ENCODE measurements at places on chromosomes 1 and 21. TPM values are rescaled to one million over a fixed set of nuclear protein-coding genes. Genes with fewer than 3 reads are reported as not detected.

Gene PTPRC
- 7.5 TPM for total RNA-seq

Gene KPRP
- total RNA-seq = not detected

Gene WNT2B
- total RNA-seq = 1.7 TPM

DNA sequence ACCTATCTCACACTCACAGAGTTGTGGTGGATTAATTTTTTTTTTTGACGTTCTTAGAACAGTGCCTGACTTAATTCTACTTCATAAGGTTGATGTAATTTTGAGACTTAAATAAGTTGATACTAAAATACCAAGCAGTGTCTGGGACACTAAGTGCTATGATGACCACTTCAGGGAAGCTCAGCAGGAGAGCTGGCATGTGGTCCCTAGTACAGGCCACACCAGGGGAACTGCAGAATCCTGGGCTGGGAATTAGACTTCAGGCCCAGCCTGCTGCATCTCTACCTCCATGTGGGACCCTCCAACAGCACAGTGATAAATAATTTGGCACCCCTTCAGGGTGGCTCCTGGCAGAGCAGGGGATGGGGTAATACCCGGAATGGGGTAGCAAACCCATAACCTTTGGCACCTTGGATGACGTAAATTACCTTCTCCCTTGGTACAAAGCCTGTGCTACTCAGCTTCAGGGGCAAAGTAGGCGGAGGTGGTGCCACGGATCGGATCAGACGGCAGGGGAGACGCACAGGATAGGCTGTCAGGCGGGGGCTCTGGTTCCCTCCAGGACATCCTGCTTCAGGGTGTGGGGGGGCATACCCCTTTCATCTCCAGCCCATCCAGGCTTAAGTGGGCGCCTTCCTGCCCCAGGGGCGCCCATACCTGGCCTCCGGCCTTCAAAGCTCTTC, 4.8 kb downstream of the MFSD2A start:
- DNase-seq = no peak
- H3K4me3 ChIP-seq = no peak overlapping the region
- peaks cover 50% of the 10 kb centered on the region for H3K27me3 ChIP-seq
- peaks cover 20% of the 10 kb centered on the region for H3K4me1 ChIP-seq
- H3K36me3 ChIP-seq = no peaks in the 10 kb centered on the region

GRCh38 chr1:198117267-198117666, 39.5 kb upstream of the NEK7 start:
- H3K27ac ChIP-seq = peak overlapping the region; percentile 60
- no peaks in the 10 kb centered on the region for H3K36me3 ChIP-seq
- peaks cover 16% of the 10 kb centered on the region for H3K4me1 ChIP-seq
- no peak for DNase-seq

GRCh38 chr1:63112155-63112900, 210.0 kb upstream of the FOXD3 start:
- no peak for DNase-seq
- no peaks in the 10 kb centered on the region for H3K36me3 ChIP-seq
- peaks cover 49% of the 10 kb centered on the region for H3K27me3 ChIP-seq
- no peak overlapping the region for H3K4me3 ChIP-seq
- no peaks in the 10 kb centered on the region for H3K4me1 ChIP-seq

DNA sequence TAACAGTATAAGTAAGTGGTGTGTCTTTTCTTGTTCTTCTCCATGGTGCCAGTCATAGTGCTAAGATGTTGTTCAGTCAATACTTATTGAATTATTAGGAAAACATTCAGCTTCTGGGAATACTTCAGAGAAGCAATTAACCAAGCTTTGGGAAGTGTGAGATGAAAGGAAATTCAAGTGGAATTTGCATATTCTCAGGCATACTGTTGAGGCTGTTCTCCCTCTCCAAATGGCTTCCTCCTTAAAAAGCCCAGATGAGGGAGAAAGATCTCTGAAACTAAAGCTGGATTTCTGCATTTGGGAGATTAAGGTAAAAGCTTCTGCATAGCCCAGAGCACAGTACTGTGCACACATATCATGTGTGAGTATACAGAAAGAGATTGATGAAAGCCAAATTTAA, 73.4 kb downstream of the MACF1 start:
- no peak overlapping the region for H3K27ac ChIP-seq
- H3K4me3 ChIP-seq = no peak overlapping the region
- no peak for DNase-seq
- peaks cover 10% of the 10 kb centered on the region for H3K36me3 ChIP-seq
- peaks cover 55% of the 10 kb centered on the region for H3K4me1 ChIP-seq

DNA sequence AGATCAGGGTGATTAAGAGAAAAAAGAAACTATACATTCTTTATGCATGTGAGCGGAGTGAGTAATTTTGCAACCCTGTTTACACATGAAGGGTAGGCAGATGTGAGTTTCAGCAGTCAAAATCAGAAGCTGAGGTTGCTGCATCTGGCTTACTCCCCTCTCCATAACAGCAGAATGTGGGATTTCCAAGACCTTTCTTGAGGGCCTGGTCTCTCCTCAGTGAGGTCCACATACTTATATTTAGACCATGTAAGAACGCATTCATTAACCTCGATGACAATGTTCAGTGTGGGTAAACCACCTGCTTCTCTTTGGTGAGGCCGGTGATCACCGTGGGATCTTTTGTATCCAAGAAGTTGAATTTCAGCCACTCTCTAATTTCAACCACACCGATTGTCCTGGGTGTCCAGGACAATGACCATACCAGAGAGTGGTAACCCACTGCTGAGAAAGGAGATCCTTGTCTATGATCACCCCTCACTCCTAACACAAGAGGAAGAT, 18.7 kb upstream of the RAP1A start:
- no peak overlapping the region for H3K27ac ChIP-seq
- H3K4me1 ChIP-seq = peaks cover 10% of the 10 kb centered on the region
- no peak for DNase-seq

DNA sequence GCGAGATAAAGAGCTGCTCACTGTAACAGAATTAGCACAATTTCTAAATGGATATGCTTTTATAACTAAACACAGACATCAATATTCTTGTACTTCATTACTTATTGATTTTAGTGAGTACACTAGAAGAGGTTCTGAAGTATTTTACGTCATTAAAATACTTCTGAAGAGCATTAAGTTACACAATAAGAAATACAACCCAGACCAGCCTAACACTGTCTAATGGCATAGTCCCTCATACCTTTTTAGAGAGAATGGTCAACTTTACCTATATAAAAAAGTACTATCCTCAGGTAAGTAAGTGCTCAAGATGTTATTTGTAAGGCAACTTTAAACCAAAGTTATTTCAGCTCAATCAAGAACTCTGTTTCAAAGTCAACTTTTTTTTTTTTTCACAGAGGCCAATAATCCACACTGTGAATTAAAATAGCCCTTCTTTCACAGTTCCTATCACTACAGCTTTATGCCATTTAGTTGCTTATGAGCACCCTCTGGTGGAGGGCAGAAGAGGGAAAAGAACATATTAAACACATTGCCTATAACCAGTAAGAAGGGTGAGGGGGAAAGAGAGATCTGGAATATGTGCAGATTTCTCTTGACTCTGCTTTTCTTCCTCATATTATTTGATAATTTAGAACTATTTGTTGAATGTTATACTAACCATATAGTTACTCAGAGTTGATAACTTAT, 182.1 kb upstream of the DMRTA2 start:
- no peaks in the 10 kb centered on the region for H3K27me3 ChIP-seq
- H3K27ac ChIP-seq = no peak overlapping the region
- no peak overlapping the region for H3K4me3 ChIP-seq
- DNase-seq = no peak
- no peaks in the 10 kb centered on the region for H3K36me3 ChIP-seq

GRCh38 chr1:29524285-29525065, 288.2 kb downstream of the PTPRU start:
- DNase-seq = no peak
- H3K4me3 ChIP-seq = no peak overlapping the region
- no peaks in the 10 kb centered on the region for H3K36me3 ChIP-seq
- H3K4me1 ChIP-seq = no peaks in the 10 kb centered on the region
- no peak overlapping the region for H3K27ac ChIP-seq

GRCh38 chr1:199778324-199778955, 249.1 kb upstream of the NR5A2 start:
- no peak overlapping the region for H3K4me3 ChIP-seq
- no peak for DNase-seq
- no peak overlapping the region for H3K27ac ChIP-seq
- H3K4me1 ChIP-seq = no peaks in the 10 kb centered on the region

DNA sequence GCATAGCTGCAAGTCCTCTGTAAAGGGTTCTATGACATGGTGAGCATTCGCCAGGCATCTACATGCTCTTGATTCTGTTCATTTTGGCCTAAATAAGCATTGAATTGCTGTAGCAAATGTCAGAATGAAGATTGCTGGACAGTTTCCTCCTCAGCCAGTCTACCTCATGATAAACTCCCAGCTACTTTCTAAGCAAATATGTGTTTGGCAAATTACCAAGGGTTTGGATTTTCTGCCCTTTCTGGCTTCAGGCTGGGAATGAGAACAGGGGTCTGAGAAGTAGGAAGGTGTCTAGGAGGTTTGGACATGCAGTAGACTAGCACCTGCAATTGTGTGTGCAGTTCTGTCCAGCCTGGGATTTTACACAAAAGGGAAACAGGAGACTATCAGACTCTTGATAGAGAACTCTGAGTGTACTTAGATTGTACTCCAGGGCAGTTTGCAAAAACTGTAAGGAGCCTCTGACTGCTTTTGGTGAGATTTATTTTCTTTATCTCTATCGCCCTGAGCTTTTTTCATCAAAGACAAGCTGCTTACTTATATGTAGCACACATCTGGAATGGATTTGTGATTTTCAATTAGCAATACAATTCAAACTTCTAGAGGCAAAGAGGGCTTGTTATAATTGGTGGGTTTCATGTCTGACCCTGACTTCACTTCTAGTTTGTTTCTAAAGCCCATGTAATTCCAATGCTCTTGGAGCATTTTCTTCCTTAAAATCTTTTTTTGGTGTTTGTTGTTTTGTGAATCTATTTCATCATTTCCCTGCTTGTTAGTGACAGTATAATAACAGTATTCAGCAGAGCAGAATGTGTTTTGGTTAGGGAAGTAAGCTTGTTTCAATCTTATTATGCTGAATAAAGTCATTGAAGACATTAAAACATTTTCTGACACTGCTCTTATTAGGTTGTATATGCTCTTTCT, 150.8 kb downstream of the VPS13D start:
- no peak overlapping the region for H3K4me3 ChIP-seq
- no peaks in the 10 kb centered on the region for H3K27me3 ChIP-seq
- peaks cover 26% of the 10 kb centered on the region for H3K4me1 ChIP-seq
- peaks cover 88% of the 10 kb centered on the region for H3K36me3 ChIP-seq
- peak overlapping the region; percentile 50 for H3K27ac ChIP-seq
- DNase-seq = no peak

Measured in left ventricle myocardium inferior (tissue), 1 donor.